ENCODE measurements at places on chromosomes 1 and 21.

- DNase-seq = peak; percentile 61
These were observed 108.8 kb downstream of the SMYD3 start for GRCh38 chr1:246398126-246398813.

GRCh38 chr21:36223451-36223850 lies 66.8 kb downstream of the DOP1B start:
- no peak for DNase-seq

GRCh38 chr1:160795951-160796383 lies at the start of gene LY9:
TSS of gene LY9 (plus strand) at chr1:160796174. CDS start at chr1:160796188, 14 bp downstream.
- no peak for DNase-seq

DNA sequence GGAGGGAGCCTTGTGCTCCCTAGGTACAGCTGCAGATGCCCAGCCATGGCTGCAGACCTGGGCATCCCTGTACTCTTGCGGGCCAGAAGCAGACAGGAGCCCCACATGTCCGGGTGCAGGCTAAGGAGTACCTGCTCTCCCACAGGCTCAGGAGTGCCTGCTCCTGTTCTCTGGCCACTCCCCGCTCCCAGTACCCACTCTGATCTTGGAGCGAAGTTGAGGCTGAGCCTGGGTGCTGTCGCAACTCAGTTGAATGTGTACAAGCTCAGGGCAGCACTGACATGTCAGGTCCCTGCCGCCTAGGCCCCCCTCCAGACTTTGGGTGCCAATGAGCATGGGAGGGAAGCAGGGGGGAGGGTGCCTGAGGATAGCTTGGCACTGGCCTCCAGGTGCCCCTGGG lies 666.9 kb downstream of the PLPP3 start:
- DNase-seq = no peak

DNA sequence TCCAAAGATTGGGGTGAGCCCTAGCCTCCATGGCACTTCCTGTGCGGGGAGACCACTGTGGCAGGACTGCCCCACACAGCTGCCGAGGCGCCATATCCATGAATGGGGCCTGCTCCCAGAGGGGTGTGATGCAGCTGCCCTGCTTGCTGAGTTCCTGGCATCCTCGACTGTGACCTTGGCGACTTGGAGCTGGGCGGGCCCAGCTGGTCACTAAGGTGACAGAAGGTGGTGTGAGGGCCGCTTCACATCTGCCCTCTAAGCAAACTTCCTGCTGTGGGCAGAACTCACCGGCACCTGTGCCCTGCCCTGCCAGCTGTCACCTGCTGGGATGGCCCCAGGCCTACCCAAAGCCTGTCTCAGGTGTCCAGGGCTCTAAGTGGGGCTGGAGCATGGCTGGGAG lies 9.0 kb downstream of the TMEM61 start:
- no peak for DNase-seq

- no peak for DNase-seq
These were observed 15.7 kb upstream of the ATP13A2 start for GRCh38 chr1:17027403-17027802.

Data from hematopoietic multipotent progenitor cell treated with erythropoietin and hydrocortisone succinate and interleukin-3 and kit ligand, for 6 days (in vitro differentiated cells).